ENCODE measurements at places on chromosomes 7 and 10.

- no peak for DNase-seq
Observed at GRCh38 chr10:31757386-31757791, 171.2 kb downstream of the ARHGAP12 start.

DNA sequence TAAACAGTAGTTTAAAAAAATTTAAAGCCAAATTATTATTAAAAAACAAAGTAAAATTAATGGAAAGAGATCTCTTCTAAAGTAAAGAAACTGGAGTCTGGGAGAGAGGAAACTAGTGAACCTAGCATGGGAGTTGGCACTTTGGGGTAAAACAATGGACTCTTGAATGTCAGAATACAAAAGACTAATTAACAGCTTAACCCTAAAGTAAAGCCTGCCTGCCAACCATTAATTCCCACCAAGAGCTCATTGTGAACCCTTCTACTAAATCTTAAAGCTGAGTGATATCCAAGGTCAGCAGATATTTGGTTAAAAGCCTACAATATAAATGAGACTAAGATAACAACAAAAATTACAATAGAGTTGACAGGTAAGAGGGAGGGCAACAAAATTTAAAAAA, 36.5 kb downstream of the KMT2C start:
- DNase-seq = no peak

- DNase-seq = no peak
Observed at GRCh38 chr10:17220652-17221100, 7.4 kb upstream of the VIM start.

- DNase-seq = no peak
Observed at GRCh38 chr7:25495342-25496250, 267.3 kb upstream of the NPVF start.

- no peak for DNase-seq
Observed at GRCh38 chr10:104617831-104618230, 23.3 kb upstream of the SORCS3 start.

DNA sequence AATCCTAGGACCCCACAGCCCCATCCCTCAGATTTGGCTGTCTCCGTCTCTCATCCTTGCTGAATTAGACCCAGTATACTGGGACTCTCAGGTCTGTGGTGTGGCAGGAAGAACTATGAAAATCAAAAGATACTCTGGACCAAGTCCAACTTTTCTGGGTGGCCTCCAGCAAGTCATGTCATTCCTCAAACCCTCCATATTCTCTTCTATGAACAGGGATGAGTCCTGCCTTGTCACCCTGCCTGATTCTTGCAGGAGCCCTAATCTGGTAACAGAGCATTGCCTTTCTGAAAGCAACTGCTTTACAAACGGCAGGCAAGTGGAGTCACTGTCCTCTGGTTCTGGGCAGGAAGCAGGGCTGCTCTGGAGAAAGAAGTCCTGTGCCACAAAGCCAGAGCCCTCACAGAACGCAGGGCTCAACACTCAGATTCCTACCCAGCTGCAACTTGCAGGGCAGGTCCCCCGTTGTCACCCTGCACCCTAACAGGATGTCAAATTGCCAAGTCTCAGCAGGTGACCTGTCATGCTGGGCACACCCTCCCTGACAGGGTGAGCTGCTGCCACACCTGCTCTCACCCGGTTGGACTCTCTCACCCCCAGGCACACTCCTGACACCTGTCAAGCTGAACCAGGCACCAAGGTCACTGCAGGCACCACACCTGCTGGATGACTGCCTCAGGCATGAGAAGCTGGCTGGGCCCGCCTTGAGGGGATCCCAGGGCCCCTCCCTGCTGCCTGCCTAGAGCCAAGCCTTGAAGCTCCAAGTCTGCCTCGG, 227.7 kb downstream of the KCNMA1 start:
- no peak for DNase-seq

- DNase-seq = no peak
Observed at GRCh38 chr7:147170341-147171012, 1053.9 kb downstream of the CNTNAP2 start.

- no peak for DNase-seq
Observed at GRCh38 chr7:117148971-117149370, 173.9 kb downstream of the WNT2 start.

- DNase-seq = no peak
Observed at GRCh38 chr7:108985037-108985436, 415.4 kb downstream of the DNAJB9 start.

GRCh38 chr10:3452173-3452626, 279.6 kb upstream of the PITRM1 start:
- no peak for DNase-seq

DNA sequence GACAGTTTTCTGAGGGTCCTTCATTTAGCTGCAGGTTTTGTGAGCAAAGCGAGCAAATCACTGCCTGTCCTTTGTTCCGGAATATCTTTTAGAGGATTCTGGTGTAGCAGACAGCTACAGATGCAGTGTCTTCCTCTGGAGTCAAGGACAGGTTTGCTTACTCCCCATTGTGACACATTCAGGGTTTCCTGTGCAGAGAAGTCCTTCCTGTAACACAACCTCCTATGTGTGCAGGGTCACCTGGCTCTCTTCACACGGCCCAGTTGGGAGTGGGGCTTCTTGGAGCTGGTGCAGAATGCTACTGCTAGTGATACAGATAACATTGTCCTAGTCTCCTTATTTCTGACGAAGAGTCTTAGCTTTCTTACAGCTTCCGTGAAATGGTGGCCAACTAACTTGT, 47.9 kb downstream of the RBM33 start:
- DNase-seq = no peak

DNA sequence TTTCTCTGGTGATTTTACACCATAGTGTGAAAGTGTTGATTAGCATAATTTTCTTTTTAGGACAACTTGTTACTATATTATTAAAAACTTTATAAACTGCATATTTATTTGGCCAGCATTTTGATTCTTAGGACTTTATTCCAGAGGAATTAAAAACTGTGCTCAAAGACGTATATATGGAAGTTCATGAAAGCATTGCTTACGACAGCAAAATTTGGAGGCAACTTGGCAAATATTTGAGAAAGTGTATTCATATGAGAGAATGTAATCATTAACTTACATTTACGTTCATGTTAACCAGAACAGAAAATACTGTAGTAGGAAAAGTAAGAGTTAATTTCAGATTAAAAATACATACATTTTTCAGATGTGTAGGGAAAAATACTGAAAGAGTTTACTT, 203.1 kb downstream of the JCAD start:
- no peak for DNase-seq

GRCh38 chr7:117086788-117087187, 133.5 kb downstream of the ST7 start:
- DNase-seq = no peak

GRCh38 chr10:15478429-15478828, 107.3 kb upstream of the FAM171A1 start:
- DNase-seq = no peak

GRCh38 chr10:124963866-124964720, 22.2 kb downstream of the ZRANB1 start:
- DNase-seq = no peak

GRCh38 chr7:50761713-50762112, 21.0 kb downstream of the GRB10 start:
- DNase-seq = no peak

Measured in activated naive CD4-positive, alpha-beta T cell treated with Interleukin-2 at 50 U/mL for 16 hours (primary cell).